Kidney tubule cell (primary cell): ENCODE measurements at places on chromosomes 6 and 20.

GRCh38 chr20:41138475-41139226, 1.3 kb downstream of the PLCG1 start:
- DNase-seq: peak; percentile 26

GRCh38 chr6:6148192-6148815, 141.6 kb upstream of the NRN1 start:
- no peak for DNase-seq

- no peak for DNase-seq
Measured at GRCh38 chr6:79391480-79391879, 145.8 kb downstream of the LCA5 start.

- DNase-seq: peak; percentile 57
Measured at GRCh38 chr6:7137335-7138045, 29.7 kb downstream of the RREB1 start.

GRCh38 chr6:56536536-56536935, 106.2 kb downstream of the DST start:
- peak; percentile 33 for DNase-seq

DNA sequence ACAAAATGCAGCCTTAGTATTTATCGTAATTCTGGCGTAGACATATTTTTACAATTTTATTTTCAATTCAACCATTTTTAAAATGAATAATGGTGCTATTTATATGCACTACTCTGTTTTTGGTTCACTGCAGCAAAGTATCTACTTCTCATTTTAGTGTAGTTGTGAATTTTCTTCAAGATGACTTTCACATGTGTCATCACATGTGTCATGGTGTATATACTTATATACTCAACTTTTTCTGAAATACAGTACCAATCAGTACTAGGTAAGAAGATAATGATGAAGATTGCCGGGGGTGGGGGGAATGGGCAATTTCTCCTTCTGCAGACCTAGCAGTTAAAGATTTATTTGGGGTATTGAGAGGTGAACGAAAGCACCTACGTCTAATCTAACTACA, 634.5 kb downstream of the PHF3 start:
- no peak for DNase-seq

GRCh38 chr20:496126-496696, 33.9 kb upstream of the TBC1D20 start:
- DNase-seq: no peak

- no peak for DNase-seq
Measured at GRCh38 chr20:43963872-43964791, 49.5 kb downstream of the TOX2 start.

- DNase-seq: no peak
Measured at GRCh38 chr6:30951907-30952469, 11.2 kb downstream of the MUCL3 start.

DNA sequence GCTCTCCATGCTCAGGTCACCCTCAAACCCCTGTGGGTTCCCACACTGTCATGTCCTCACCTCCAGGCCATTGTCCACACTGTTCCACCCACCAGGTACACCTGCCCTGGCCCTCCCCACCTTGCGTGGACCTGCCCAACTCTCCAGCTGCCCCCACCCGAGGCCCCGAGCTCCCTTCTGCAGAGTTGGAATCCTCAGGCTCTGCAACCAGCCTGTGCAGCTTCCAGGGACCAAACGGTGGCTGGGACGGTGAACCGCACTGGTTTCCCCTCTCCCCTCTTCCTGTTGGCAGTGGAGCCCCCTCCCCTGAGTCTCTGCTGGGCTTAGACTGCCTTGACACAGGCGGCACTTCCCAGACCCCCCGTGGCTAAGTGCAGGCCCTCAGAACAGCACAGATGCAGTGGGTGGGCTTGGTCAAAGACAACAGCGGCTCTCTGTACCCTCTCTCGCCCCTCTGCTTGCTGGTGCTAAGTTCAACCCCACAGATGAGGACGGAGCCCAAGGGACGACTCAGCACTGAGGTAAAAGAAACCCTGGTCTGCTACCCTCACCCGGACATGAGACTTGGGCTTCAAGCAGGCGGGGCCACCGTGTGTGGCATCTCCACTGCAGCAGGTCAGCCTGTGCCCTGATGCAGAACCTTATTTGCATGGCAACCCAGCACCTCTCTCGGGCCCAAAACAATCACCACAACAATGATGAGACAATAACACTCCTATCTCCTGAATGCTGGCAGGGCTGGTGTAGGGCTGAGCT, 11.0 kb downstream of the ZBP1 start:
- no peak for DNase-seq

GRCh38 chr6:25692472-25692871, 40.5 kb downstream of the SCGN start:
- peak; percentile 64 for DNase-seq

DNA sequence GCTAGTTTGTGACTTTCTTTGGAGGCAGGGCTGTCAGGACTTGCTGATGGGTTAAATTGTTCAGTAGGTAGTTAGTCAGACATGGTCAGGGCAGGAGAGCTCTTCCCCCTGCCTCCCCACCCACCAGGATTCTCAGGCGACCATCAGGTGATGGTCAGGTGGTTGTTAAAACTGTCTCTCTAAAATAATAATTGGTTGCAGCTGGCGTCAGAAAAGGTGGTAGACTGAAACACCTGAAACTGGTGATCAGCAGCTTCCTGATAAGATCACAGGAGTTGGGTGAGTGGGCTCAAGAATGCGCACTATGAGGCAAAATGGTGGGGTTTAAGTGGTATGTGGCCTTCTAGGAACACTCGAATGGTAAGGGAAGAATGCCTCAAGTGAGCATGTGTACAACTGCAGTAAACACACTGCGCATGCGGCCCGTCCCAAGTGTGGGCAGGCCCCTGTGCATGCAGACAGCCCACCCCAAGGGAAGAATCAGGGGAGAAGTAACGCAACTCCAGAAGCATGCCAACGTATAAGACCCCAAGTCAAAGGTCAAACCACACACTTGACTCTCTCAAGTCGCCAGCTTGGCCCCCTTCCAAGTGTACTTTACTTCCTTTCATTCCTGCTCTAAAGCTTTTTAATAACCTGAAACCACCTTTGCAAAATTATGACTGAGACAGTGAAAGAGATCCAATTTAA, 7.9 kb upstream of the BLCAP start:
- DNase-seq: no peak

GRCh38 chr6:33420491-33421343, 852 bp downstream of the SYNGAP1 start:
- no peak for DNase-seq

DNA sequence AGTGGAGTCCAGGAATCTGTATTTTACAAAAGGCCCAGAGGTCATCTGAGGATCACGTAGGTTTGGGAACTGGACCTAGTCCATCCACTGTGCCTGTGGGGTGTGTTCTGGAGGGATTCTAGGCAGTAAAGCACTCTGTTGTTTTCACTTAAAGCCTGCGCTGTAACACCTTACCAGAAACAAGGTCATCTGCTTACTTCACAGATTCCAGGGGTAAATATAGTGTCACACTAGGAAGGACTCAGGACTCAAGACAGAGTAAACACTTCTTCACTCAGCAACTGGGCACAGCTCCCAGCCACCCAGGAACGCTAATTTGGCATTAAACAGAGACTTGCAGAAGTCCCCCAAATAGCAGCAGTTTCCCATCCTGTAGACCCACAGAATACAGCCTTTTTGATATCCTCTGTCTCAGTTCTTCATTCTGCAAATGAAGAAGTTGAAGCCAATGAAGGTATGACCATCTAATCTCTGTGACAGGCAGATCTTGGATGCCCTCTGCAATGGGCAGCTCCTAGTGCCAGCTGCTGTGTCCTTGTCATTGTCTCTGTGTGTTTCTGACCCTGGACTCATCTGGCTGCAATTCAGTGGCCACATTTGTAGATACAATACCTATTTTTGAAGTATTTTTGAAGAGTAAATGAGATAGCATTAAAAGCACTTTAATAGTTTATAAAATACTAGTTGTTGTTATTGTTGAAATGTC, 129.1 kb downstream of the SLC24A3 start:
- DNase-seq: no peak

DNA sequence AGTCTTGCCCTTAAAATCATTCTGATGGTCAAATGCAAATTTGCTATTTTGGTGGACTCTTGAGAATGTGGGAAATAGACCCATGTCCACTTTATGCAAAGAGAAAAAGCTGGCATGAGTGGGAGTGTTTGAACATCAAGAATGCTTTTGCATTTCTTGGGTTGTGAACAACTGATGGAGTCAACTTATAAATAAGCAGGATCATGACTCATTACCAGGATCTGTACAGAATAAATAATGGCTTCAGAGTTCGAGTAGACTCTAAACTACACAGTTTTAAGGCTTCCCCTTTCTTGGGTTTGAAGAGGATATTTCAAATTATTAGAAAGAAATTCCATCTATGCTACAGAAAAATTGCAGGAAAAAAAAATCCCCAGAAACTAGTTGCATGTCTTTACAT, 195.5 kb downstream of the EYA4 start:
- DNase-seq: no peak

DNA sequence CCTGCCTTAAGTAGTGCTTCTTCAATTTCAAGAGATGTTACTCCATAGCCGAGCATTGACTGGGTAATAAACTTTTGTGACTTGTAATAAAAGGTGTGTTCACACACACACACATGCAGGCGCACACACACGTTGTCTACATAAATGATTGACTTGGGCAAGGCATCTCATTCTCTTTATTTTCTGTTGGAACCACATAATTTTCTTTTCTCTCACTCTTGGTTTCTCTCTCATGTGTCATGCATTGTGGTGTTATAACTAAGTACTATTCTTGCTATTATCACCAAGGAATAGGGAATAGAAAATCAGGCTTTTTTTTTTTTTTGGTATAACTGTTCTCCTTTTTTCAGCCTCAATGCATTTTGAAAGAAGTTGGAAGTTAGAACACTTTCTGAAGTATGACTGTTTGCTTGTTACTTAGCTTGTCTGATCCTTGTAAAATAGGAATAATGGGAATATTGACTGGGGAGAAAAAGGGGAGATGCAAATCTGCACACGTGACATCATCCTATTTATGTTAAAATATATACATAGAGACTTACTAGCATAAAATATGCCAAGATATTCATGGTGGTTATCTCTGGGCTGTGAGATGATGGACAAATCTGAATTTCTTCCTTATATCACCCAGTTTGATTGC, 26.1 kb upstream of the CD83 start:
- DNase-seq: no peak

- peak; percentile 77 for DNase-seq
Measured at GRCh38 chr6:28896505-28897368, 27.0 kb downstream of the TRIM27 start.

DNA sequence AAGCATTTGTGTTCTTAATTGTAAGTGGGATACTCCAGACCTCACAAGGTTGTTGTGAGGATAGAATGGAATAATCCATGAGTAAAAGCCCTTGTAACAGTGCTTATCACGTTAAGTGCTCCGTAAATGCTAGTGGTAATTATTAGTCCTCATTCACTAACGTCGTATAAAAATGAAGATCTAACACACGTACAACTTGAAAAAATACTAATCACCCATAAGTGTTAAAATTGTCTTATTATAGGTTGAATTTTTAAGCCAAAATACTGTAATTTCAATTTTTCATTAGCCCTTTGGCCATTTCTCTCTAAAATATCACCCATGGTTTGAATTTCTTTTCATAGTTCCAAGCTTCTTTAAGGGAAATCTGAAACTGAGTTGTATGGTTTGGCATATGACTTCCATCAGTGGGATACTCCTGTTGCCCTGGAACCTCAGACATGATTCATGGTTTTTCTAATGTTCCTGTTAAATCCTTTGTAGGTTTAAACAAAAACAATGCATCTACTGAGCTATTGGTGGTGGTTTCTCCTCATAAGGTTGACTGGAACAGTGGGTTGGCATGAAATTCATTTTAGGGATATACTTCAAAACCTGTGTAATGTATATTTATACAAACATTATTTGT, 19.1 kb downstream of the XRN2 start:
- no peak for DNase-seq

DNA sequence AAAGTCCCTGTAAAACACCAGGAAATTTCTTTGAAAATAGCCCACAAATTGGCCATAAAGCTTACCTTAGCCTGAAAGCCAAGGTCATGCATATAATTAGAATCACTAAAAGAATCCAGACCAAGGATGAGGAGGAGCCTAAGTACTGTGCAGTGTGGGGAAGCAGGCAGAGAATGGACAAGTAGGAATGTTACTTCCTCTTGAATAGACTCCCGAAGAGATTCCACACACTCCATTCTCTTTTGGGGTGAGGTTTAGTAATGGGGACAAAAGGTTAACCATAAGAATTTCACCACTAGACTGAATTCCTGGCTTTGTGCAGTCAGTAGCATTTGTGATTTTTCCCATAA, 27.5 kb upstream of the MARCKS start:
- peak; percentile 65 for DNase-seq

DNA sequence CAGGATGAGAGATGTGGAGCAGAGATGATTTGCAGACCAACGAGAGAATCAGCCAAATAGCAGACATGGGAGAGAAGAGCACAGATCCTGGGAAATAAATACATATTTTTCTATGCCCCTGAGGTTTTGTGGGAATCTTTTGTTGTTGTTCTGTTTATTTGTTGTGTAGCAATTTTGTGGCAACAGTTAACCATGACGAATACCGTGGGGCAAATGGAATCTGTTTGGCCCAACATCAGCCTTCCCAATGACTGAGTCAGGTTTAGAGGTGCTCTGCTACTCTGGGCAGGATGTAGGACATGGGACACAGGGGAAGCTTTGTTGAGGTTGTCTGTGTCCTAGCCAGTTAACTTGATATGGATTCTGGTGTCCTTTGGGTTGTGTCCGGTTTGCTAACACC, 7.9 kb upstream of the SLC2A10 start:
- DNase-seq: no peak

DNA sequence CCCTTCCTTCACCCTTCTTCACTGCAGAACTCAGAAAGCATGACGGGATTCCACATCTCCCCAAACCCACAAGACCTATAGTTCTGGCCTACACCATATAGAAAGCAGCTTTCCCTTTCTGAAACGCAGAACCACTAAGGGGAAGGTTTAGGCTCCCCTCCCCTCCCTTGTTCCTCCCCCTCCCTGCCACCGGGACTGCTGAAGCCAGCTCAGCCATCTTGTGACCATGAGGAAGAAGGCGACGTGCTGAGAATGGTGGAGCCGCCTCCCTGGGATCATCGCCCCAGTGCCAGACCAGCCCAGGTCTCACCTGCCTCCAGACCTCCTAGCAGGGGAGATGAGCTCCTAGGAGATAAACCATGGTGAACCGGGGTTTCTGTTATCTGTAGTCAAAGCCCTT, 19.6 kb downstream of the SERPINB6 start:
- peak; percentile 14 for DNase-seq

DNA sequence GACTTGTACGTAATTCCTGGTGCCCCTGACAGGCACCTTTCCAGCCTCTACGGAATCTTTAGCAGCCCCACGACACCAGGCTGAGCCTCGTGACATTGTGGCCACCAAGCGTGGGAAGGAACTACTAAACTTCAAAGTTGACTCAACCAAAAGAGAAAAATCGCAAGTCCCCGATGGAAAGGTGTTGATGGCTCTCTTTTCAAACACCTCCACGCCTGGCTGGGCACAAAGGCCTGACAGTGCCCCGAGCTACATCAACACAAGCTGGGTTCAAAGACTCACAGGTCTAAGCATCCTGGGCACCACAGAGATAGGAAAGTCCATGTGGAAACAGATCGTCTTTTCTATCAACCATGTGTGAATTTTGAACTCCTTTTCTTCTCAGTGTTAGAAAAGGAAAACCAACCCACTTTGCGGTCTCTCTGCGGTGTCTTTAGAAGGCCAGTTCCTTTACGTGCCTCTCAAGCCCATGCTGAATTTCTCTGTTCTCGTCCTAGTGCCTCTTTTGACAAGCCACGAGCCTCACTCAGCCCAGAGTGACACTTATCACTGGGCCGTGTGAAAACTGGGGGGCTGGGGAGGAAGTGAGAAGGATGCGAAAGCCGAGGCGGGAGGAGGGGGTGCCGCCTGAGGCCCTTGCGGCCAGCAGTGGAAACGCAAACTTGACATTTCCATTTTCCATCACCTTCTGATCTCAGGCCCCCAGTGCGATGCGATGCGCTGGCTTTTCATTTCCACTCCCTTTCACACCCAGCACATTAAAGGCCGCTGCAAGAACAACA, 59.4 kb downstream of the GFOD1 start:
- no peak for DNase-seq
